ENCODE measurements at places on chromosomes 5 and 9. TPM values are rescaled to one million over a fixed set of nuclear protein-coding genes. Genes with fewer than 3 reads are reported as not detected.

GRCh38 chr5:131357739-131358561 is 94.1 kb downstream of the CDC42SE2 start:
- H3K36me3 ChIP-seq: peaks cover 12% of the 10 kb centered on the region
- H3K27me3 ChIP-seq: no peaks in the 10 kb centered on the region
- peaks cover 73% of the 10 kb centered on the region for H3K4me1 ChIP-seq
- H3K4me3 ChIP-seq: peak overlapping the region; percentile 28
- H3K27ac ChIP-seq: peak overlapping the region; percentile 93

- peaks cover 9% of the 10 kb centered on the region for H3K27me3 ChIP-seq
- H3K4me1 ChIP-seq: peaks cover 5% of the 10 kb centered on the region
- no peaks in the 10 kb centered on the region for H3K36me3 ChIP-seq
- H3K4me3 ChIP-seq: no peak overlapping the region
- no peak overlapping the region for H3K27ac ChIP-seq
Measured at GRCh38 chr5:43729846-43730478, 127.0 kb downstream of the NNT start.

GRCh38 chr5:92309336-92309991 is 926.3 kb upstream of the ARRDC3 start:
- no peak for DNase-seq
- H3K36me3 ChIP-seq: no peaks in the 10 kb centered on the region
- H3K27ac ChIP-seq: no peak overlapping the region
- no peak overlapping the region for H3K4me3 ChIP-seq

The ZNF366 gene
- polyA plus RNA-seq: not detected

DNA sequence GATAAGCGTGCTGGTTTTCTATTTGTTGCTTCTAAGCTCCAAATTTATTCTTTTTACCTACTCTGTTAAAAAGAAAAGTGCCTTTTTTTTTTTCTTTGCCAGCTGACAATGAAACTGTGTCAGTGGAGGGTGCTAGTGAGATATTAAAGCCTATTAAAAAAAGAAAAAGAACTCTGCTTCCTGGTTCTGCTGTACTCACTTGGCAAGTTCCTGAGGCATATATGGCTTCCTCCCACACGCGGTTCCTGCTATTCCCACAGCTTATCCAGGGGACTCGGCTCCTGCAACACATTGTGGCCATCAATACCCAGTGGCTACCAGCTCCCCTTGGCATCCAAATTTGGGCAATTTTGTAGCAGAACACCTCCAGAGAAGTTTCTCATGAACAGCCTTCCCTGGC is 1977.7 kb upstream of the CDH9 start:
- H3K36me3 ChIP-seq: no peaks in the 10 kb centered on the region
- H3K4me3 ChIP-seq: no peak overlapping the region
- DNase-seq: no peak
- H3K27ac ChIP-seq: no peak overlapping the region

DNA sequence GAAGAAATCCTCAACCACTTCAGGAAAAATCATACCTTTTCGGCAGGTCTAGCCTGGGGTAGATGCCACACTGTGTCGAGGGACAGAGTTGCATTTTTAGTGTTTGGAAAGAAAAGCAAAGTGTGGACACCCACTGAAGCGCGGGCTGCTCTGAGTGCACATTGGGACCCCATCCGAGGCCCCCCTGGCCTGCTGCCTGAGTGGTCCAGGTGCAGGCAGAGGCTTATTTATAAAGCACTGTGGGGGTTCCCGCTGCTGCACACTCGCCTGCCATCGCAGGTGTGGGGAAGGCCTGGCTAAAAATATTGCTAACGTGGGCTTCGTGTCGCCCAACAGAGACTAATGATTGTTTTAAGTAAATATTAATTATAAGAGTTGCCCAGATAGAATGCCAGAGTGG is 119.4 kb downstream of the CRB2 start:
- no peak overlapping the region for H3K4me3 ChIP-seq
- no peaks in the 10 kb centered on the region for H3K27me3 ChIP-seq
- no peaks in the 10 kb centered on the region for H3K36me3 ChIP-seq
- H3K4me1 ChIP-seq: no peaks in the 10 kb centered on the region
- DNase-seq: no peak
- no peak overlapping the region for H3K27ac ChIP-seq

GRCh38 chr9:115946530-115946929 is 207.1 kb upstream of the PAPPA start:
- H3K4me3 ChIP-seq: no peak overlapping the region
- no peak overlapping the region for H3K27ac ChIP-seq
- no peaks in the 10 kb centered on the region for H3K4me1 ChIP-seq
- DNase-seq: no peak
- no peaks in the 10 kb centered on the region for H3K36me3 ChIP-seq

The PCDHGA2 gene
- polyA plus RNA-seq: not detected

The C1QTNF3 gene
- polyA plus RNA-seq: 0.38 TPM

DNA sequence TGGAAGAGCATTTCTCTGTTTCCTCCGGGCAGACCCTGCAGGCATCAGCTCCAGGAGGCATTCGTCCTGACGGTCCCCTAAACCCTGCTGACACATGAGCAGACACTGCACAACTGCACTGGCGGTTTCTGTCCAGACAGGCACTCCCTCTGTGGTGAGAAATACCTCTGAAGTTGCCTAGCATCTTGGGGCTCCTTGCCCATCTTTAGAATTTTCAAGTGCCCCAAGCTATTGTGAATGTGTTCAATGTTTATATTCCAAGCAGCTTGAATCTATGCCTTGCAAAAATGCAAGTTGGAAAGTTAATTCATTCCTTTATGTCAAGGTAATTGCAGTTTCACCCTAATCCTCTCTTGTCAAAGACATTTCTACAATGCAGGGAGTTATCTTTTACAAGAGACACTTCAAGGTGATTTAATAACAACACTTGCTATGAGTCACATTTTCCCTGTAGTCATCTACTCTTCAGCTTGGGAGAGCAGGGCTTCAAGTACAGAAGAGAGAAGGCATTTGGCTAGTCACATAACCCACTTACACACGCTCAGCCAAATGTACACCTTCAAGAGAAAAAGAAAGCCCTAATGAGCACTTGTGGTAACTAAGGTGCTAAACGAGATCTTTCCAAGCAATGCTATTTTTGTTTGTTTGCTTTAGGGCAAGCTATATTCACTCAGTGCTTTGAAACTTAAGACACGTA is 302.5 kb downstream of the MLLT3 start:
- DNase-seq: no peak
- peaks cover 70% of the 10 kb centered on the region for H3K4me1 ChIP-seq
- peak overlapping the region; percentile 67 for H3K27ac ChIP-seq
- H3K36me3 ChIP-seq: no peaks in the 10 kb centered on the region
